Activated T-cell treated with anti-CD3 and anti-CD28 coated beads for 1 hour (primary cell): ENCODE measurements at places on chromosomes 16 and 17.
A peak's percentile ranks its signal among the peaks of the same experiment; 100 is the strongest.

DNA sequence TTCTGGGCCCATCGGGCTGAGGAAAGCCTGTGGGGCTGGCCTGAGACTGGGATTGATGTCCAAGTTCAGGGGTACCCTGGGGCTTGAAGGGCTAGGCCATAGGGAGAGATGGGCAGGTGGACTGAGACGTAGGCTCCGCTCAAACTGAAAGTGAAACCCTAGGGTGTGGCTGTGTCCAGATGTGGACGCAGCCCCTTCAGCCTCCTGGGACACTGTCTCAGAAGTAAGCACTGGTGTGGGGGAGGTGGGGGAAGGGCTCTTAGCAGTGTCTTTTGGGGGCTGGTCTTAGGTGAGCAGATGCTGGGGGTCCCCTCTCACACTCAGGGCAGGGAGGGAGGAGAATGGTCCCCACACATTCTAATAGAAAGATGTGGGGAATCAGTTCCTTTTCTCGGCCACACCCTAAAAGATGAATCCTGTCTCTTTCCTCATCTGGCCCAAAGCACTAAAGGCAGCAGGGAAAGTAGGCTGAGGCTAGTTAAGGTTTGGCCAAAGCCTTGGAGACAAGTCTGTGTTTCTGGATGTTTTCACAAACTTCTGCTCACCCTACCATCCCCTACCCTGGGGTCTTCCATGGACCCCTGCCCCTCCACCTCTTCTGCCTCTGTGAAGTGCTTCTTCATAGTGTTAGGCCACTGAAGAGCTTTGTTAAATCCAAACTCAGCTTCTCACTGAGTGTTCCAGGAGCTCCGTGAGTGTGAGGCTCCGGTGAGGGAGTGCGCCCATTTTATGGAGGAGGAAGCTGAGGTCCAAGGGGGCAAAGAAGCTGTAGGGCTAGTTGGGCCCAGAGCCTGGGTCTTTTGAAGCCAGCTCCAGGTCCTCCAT lies 5.6 kb downstream of the FMNL1 start:
- DNase-seq, result no peak

DNA sequence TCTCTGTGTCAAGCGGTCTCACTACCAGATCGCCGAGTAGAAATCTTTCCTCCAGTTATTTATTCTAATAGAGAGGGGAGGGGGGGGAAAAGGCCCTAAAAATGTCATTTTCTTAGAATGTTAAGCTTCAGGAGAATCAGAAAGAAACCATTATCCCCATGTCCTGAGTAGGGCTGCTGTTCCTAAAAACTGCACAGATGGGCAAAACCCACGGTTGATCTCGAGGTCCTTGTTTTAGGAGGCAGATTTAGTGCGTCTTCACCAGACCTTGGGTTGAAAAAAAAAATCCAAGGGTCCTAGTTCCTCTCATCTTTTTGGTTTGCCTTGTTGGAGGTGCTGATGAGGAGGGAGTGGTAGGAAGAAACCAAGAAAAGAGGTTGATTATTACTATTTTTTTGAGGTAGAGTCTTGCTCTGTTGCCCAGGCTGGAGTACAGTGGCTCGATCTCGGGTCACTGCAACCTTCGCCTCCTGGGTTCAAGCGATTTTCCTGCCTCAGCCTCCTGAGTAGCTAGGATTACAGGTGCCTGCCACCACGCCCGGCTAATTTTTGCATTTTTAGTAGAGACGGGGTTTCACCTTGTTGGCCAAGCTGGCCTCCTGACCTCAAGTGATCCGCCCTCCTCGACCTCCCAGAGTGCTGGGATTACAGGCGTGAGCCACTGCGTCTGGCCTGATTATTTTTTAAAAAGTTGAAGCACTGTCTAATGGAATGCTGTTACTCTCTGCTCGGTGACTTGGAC lies 1.4 kb downstream of the CBFB start:
- DNase-seq, result no peak

- DNase-seq, result no peak
Observed at GRCh38 chr17:21294321-21295035, 10.0 kb downstream of the MAP2K3 start.

- peak; percentile 20 for DNase-seq
Observed at GRCh38 chr17:75516619-75517296, 430 bp downstream of the TSEN54 start.

GRCh38 chr16:27197004-27197403 lies 6.3 kb upstream of the KDM8 start:
- DNase-seq, result no peak

GRCh38 chr16:20871258-20871657 lies 28.9 kb downstream of the DCUN1D3 start:
- DNase-seq, result no peak

DNA sequence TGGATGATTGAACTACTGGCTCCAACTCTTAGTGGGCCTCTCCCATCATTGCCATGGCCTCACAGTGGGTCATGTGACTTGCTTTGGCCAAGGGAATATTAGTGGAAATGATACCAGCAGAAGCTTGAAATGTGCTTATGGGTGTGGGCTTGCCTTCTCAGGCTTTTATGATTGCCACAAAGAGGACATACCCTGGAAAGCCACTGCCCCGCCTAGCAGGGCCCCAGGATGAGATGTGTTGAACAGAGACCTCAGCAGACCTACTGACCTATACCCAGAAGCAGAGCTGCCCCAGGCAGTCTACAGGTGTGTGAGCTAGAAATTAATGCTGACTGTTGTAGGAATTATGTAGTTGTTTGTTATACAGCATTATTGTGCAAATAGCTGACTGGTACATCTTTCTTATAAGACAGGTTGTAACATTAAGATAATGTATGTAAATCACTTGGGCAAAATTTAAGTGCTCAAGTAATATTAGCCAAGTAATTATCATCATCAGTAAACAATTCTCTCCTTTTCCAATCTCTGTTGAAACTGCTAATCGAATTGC lies 67.8 kb upstream of the CDH5 start:
- DNase-seq, result no peak

DNA sequence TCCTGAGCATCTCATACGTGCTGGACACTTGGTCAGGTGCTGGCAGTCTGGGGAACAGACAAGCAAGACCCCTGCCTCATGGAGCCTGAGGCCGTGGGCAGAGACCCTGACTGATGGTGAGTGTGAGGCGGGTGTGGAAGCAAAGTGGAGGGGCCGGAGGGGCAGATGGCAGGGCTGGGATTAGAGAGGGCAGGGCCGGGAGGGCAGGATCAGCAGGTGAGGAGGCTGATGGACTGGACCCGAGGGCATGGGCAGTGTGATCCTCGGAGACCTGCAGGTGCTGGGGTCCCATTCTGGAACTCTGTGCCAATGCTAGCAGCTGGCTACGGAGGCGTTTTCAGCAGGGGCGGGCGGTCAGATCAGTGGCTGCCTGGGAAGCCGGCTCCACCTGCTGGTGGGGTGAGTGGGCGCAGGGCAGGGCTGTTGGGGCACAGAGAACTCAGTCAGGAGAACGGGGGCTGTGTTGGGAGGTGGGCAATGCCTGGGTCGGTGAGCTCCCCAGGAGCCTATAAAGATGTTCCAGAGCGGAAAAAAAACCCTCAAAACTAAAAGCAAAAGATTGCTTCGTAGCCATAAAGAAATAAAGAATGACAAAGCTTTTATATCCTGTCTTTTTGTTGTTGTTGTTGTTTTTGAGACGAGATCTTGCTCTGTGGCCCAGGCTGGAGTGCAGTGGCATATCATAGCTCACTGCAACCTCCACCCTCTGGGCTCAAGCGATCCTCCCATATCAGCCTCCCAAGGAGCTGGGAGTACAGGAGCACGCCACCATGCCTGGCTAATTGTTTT lies 8.9 kb upstream of the C16orf74 start:
- DNase-seq, result no peak

GRCh38 chr16:67538666-67539101 lies 10.1 kb downstream of the RIPOR1 start:
- no peak for DNase-seq

DNA sequence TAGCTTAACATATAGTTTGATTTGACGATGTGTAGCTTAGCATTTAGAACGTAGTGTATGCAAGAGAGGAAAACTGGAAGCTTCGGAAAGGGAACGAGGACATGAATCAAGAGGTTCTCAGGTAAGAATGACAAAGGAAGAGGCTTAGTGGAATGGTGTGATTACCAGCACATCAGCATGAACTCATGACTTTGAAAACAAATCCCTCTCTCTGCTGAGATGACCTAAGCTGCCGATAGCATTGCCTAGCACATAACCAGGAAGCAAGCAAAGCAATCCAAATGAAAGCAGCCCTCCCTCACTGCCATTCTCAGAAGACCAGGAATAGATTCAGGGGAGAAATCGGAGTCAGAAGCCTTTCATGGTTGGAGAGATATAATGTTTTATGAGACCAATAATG lies 51.3 kb upstream of the CCL1 start:
- no peak for DNase-seq

- DNase-seq, result peak; percentile 94
Observed at GRCh38 chr16:77722309-77723107, at the start of gene NUDT7. NUDT7 (plus strand) TSS chr16:77722514; CDS start chr16:77722583, 69 bp downstream.
